ENCODE measurements at places on chromosomes 11 and 22. TPM values are rescaled to one million over a fixed set of nuclear protein-coding genes. Genes with fewer than 3 reads are reported as not detected.

The PANX3 gene
- total RNA-seq, result not detected

The SLCO2B1 gene
- total RNA-seq, result 2.6 TPM

The ADAMTS8 gene
- total RNA-seq, result 0.20 TPM

The TMEM135 gene
- 30.2 TPM for total RNA-seq

DNA sequence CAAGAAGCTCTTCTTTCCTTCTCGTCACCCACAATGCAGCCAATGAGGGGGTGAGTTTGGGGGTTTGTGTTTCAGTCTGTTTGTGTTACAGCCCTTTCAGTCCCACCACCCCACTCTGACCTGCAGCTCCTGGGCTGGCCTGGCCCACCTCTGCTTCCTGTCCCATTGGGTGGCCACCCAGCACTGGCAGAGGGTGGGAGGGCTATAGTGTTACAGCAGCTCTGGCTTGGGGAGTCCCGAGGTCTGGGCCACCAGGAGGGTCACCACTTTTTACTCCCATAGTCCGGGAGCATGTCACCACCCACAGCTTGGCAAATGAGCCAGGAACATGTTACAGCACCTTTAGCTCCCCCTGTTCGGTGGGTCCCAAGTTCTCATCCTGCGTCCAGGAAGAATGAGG is 1.7 kb upstream of the OR10S1 start:
- H3K4me3 ChIP-seq, result no peak overlapping the region
- no peaks in the 10 kb centered on the region for H3K36me3 ChIP-seq
- H3K27ac ChIP-seq, result no peak overlapping the region
- H3K27me3 ChIP-seq, result no peaks in the 10 kb centered on the region
- H3K4me1 ChIP-seq, result no peaks in the 10 kb centered on the region

- H3K27ac ChIP-seq, result no peak overlapping the region
- no peaks in the 10 kb centered on the region for H3K36me3 ChIP-seq
- H3K27me3 ChIP-seq, result peaks cover 2% of the 10 kb centered on the region
- H3K4me1 ChIP-seq, result no peaks in the 10 kb centered on the region
- no peak for DNase-seq
- no peak overlapping the region for H3K4me3 ChIP-seq
Observed at GRCh38 chr11:117686711-117687110, 110.3 kb downstream of the DSCAML1 start.

DNA sequence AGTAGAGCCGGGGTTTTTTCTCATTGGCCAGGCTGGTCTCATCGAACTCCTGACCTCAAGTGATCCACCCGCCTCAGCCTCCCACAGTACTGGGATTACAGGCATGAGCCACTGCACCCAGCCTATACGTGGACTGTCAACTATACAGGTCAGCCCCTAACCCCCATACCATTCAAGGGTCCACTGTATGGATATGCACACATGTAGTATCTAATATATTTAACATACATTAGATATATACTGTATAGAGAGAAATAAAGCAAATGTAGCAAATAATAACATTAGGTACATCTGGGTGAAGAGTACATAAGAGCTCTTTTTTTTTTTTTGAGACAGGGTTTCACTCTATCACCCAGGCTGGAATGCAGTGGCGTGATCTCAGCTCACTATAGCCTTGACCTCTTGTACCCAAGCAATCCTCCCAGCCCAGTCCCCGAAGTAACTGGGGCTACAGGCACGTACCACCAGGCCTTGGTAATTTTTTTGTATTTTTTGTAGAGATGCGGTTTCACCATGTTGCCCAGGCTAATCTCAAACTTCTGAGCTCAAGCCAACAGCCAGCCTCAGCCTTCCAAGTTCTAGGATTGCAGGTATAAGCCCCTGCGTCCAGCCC is 1.5 kb upstream of the ATP5MGL start:
- H3K4me3 ChIP-seq, result no peak overlapping the region
- H3K27me3 ChIP-seq, result no peaks in the 10 kb centered on the region
- DNase-seq, result no peak
- H3K36me3 ChIP-seq, result no peaks in the 10 kb centered on the region
- H3K4me1 ChIP-seq, result peaks cover 29% of the 10 kb centered on the region

DNA sequence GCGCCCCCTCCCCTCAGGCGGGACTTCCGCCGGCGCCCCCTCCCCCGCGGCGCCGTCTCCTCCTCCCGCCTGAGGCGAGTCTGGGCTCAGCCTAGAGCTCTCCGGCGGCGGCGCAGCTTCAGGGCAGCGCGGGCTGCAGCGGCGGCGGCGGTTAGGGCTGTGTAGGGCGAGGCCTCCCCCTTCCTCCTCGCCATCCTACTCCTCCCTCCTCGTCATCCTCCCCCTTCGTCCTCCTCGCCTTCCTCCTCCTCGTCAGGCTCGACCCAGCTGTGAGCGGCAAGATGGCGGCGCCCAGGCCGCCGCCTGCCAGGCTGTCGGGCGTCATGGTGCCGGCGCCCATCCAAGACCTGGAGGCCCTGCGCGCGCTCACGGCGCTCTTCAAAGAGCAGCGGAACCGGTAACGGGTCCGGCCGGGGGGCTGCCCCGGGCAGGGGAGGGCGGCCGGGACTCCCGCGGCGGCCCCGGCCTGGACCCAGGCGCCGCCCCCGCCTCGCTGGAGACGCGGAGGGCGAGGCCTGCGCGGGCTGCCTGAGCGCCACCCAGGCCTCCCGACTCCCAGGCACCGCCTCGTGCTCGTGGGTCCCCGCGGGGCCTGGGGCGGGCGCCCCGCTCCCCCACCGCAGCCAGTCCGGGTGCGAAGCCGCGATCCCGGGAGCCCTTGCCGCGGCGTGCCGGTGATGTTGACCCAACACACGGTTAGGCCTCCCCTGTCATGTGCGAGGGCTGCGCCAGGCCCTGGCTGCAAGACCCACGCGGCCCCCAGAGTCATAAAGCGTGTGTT is at the start of gene ATXN10:
TSS of gene ATXN10 (plus strand) at position 52 of the 781 bp plus-strand sequence. CDS start at position 282, 230 bp downstream.
- no peaks in the 10 kb centered on the region for H3K27me3 ChIP-seq
- peak within 1 kb of the TSS; percentile 92 for H3K27ac ChIP-seq
- H3K4me1 ChIP-seq, result peaks cover 28% of the 10 kb centered on the region
- H3K4me3 ChIP-seq, result peak within 1 kb of the TSS; percentile 83
- DNase-seq, result peak; percentile 58
- no peaks in the 10 kb centered on the region for H3K36me3 ChIP-seq

DNA sequence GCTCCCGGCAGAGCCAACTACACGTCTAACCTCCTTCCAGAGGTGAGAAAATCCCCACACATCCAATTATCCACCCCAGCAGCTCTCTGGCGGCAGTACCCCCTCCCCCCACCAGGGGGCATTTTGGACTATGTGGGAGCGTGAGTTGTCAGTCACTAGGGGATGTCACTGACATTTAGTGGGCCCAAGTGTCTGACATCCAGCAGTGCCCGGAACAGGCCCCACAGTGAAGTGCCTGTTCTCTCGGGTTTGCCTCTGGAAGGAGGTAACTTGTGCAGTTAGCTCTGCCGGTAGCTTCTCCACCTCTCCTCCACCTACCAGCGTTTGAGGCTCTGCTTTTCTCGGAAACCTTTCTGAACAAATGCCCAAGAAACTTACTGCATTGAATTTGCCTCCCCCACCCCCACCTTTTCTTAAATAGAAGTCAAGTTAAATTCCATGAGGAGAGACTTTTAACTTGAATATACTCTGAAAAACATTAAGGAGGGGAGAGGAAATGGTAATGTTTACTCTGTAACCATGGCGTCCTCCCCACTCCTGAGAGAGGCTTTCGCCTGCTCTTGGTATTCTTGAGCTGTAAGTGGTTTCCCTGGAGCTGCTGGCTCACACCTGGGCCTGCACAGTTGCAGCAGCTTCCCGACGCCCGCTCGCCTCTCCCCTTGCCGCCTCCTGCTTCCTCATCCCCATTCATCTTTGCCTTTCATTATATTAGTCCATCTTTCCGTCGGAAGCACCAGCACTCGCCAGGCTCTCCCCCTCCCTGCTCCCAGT is 112.8 kb downstream of the WNT7B start:
- DNase-seq, result peak; percentile 77
- no peak overlapping the region for H3K4me3 ChIP-seq
- no peaks in the 10 kb centered on the region for H3K36me3 ChIP-seq
- no peak overlapping the region for H3K27ac ChIP-seq
- H3K27me3 ChIP-seq, result peaks cover 5% of the 10 kb centered on the region

DNA sequence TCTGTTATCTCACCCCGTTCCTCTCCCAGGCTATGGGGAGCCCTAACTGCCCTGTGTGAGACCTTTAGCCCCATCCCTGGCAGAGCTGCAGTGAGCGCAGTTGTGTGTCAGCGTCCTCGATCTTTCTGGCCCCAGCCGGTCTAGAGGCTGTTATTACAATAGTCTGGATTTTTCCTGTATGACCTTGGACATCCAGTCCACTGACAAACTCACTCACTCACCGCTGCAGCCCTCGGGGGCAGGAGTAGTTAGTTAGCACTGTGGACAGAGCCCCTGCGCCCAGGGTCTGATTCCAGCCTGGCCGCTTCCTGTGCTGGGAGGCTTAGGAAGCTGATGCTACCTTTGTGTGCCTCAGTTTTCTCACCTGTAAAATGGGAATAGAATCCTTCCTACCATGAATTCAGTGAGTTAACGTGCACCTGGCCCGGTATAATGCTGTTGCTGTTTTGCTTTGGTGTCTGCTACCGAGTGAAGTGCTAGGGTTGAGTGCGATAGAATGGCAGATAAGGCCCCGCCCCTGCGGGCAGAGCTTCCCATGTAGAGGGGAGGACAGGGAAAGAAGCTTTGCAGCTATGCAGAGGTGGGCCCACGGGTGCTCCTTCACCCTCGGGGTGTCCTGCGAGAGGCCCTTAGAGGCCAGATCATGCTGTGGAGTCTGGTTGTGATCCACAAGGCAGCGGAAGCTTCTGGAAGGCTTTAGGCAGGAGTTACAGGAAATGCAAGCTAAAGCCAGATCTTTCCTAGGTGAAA is 3.0 kb downstream of the LRP5 start:
- no peaks in the 10 kb centered on the region for H3K36me3 ChIP-seq
- peak overlapping the region; percentile 56 for H3K27ac ChIP-seq
- H3K27me3 ChIP-seq, result no peaks in the 10 kb centered on the region
- peaks cover 32% of the 10 kb centered on the region for H3K4me1 ChIP-seq
- DNase-seq, result no peak
- peak overlapping the region; percentile 73 for H3K4me3 ChIP-seq

- peak; percentile 83 for DNase-seq
- H3K4me1 ChIP-seq, result peaks cover 8% of the 10 kb centered on the region
- H3K36me3 ChIP-seq, result no peaks in the 10 kb centered on the region
- H3K27ac ChIP-seq, result no peak overlapping the region
- H3K27me3 ChIP-seq, result no peaks in the 10 kb centered on the region
Observed at GRCh38 chr11:112794331-112794846, 166.8 kb upstream of the NCAM1 start.

DNA sequence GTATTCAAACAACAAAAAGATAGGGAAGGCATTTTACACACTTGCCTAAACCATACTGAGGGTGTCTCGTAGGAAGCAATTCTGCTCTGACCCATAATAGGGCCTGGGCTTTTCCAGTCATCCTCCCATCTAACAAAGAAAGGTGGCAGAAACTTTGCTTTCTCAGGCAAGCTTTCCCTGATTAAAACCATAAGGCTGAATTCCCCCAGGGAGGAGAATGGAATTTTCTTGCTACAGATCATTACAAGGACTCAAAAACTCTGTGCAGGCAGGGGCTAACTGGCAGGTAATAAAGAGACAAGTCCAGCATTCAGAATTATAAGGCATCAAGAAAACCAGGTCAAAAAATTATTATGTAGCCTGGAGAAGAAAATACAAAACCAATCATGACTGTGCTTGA is 90.4 kb downstream of the RBFOX2 start:
- H3K36me3 ChIP-seq, result peaks cover 2% of the 10 kb centered on the region
- DNase-seq, result no peak
- H3K27me3 ChIP-seq, result no peaks in the 10 kb centered on the region

GRCh38 chr11:111665777-111666176 is 63.5 kb downstream of the SIK2 start:
- no peak overlapping the region for H3K4me3 ChIP-seq
- DNase-seq, result peak; percentile 46

DNA sequence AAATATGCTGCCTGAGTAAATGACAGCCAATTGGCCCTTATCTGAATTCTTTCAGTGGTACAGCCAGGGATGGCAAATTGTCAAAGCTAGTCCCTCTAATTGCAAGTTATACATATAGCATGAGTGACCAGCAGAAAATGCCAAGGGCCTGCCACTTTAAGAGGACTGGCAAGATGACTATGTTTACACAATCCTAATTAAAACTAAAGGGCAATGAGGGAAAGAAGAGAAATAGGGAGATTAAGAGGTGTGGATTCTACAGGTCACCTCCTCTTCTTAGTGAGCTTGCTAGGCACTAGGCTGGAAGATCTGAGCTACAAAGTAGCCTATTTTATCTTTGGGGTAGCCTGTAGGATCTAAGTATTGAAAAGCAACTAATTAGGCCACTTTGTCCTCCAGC is 13.5 kb downstream of the NUMA1 start:
- no peak overlapping the region for H3K4me3 ChIP-seq
- no peaks in the 10 kb centered on the region for H3K27me3 ChIP-seq
- H3K36me3 ChIP-seq, result no peaks in the 10 kb centered on the region

DNA sequence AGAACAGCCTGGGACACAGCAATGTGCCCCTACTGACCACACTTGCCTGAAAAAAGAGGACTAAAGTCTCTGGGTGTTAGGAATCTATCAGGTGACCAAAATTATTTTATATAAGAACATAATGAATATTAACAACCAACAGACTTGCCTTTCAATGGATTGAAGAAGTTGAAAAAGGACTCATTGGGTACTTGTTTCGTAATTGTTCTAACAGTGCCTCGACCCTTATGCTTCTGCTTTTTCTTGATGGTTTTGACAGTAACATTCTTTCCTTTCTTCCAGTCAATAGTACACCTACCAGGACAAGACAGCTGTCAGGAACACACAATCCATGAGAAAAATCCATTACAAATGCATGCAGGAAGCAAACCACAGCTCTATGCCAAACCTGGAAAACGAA is 29.0 kb upstream of the PHLDA2 start:
- H3K4me1 ChIP-seq, result peaks cover 16% of the 10 kb centered on the region
- no peak overlapping the region for H3K27ac ChIP-seq
- peaks cover 61% of the 10 kb centered on the region for H3K36me3 ChIP-seq
- H3K4me3 ChIP-seq, result no peak overlapping the region
- H3K27me3 ChIP-seq, result no peaks in the 10 kb centered on the region

Data from astrocyte (in vitro differentiated cells and primary cell).